ENCODE measurements at places on chromosomes 6 and 20.

DNA sequence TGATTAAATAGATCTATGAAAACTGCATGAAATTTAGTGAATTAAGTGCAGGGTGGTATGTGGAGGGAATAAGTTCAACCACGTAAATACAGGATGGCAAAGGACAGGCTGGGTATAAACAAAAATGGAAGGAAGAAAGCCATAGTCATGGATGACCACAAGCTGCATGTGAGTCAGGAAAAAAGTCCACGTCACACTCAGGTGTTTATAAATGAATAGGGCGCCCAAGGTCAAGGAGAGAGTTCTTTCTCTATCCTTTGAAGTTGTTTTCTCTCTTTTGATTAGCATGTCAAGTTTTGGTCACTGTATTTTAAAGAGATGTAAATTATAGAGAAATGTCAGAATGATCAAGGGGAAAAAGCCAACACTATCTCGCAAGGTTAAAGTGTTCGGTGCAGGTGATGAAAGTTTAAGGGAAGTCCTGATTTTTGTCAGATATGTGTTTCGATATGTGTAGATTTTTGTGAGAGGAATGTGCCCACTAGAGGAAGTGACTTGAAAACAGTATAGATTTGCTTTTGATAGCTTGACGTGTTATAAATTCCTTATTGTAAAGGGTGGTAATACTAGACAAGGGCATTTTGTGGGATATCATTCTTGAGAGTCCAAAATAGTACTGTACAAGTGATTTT is 58.7 kb downstream of the MAP3K4 start:
- DNase-seq: no peak

DNA sequence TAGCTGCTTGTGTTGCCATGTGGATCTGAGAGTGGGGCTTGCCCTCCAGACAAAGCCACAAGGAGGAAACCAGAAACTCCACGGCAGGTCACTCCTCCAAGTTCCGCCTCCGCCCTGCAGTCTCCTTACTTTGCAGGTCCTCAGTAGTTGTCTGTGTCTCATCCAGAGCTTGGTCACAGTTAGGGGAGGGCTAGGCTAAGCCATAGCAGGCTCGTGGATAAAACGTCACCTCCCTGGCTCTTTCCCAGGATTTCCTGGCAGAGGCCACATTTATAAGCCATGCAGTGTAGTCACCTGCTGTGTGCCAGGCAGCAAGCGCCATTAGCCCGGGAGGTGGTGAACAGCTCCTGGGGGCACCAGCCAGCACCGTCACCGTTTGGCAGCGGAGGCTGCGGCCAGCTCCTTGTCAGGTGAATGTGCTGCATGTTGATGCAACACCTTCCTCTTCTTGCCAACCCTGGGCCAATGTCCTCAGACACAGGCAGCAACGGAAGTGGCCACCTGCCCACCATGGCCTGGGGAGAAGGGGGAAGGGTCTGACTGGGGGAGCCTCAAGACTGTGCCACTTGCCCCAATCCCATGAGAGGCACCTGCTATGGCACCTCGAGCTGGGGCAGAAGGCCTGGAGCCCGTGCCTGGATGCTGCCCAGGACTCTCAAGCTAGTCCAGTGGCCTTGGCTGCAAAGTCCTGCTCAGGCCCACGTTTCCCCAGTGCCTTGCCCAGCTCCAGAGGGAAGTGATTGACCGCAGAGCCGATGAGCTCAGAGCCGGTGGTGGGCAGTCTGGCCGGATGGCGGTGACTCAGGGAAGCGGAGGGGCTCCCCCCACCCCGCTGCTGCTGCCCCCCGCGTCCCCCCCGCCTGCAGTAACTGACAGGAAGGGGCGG is 39.0 kb upstream of the SLCO4A1 start:
- no peak for DNase-seq

DNA sequence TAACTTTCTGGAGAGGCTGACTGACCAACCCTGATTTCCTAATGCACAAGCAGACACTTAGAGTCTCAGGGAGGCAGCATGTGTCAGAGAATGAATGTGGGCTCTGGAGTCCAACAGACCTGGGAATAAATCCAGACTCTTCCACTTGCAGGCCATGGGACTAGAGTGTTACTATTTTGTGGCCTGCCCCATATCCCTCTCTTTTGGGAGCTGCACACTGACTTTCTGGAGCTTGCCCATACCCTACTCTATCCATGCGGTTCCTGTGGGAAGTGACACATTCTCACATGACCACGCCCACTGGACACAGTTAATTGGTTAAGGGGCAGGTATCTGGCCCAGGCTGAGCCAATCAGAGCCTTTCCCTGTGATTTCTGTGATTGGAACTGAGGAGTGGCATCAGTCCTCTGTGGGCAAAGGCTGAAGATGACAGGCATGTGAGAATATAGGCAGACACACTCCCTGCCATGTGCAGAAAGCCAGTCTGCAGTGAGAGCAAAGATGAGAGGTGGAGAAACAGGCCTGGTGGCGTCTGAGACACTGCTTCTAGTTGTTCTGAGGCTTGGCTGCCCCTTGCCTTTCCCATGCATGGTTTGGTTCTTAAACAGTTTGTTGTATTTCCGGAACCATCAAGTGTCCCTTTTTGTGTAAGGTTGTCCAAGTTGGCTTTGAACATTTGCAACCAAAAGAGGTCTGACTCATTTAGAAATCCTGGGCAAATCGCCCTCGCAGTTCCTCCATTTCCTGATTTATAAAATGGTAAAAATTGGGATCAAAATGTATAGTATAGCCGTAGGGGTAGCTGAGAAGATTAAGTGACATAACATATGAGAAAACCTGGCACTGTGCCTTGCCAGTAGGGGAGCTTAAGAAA is 125.6 kb downstream of the CDC5L start:
- DNase-seq: no peak

DNA sequence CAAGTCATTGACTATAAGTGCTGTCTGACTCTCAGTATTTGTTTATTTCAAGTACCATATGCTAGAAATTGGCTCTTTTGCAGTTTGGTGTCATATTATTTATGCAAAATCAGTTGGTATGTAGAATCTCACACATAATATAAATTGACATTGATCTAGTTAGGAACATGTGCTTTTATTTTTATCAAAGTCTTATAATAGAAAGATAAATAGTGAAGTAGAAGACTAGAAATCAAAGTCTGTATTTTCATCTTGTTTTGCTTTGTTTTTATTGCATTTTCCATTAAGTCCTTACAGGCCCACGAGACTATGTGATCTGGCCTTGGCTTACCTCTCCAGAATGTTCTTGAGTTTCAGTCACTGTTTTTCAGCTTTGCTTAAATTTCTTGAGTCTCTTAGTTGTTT is 300.3 kb downstream of the LAMA2 start:
- DNase-seq: no peak

GRCh38 chr6:53833155-53833554 is 38.4 kb downstream of the LRRC1 start:
- DNase-seq: no peak

DNA sequence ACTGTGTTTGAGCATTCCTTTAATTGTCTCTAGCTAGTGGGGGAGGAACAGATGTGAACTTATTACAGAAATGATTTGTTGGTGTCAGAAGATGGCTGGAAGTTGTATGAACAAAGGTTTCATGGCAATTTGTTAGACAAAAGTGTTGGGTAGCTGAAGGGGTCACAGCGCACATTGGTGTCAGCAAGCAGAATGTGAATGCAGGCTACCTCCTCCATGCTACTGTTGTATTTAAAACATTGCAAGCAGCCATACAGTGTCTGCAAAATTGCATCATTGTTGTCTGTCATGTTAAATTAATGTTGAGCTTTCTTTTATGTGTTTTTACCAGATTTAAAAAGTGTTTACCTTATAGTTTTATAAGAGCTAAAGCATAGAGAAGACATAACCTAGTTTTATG is 6.2 kb downstream of the LRRC1 start:
- no peak for DNase-seq

DNA sequence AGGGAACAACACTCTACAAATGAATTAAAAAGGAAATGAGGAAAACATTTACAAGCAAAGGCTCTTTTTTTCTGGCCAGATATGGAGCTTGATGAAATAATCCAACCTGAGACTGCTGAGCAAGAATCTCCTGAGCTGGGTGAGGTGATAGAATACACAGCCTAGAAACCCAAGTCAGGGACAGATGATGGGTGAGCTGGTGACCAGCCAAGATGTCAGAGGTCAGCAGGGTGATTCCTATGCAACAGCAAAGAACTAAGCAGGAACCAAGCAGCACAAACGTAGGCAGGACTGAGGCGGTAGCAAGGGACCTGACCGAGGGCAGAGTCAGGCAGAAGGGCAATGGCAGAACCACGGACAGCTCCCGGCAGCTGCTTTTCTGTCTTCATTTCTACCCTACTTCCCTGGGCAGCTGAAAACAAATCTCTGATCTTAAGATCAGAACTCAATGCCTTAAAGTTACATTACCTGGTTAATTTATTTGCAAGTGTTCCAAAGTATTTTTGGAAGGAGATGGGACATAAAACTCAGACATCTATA is 75.1 kb downstream of the CDC40 start:
- peak; percentile 52 for DNase-seq

DNA sequence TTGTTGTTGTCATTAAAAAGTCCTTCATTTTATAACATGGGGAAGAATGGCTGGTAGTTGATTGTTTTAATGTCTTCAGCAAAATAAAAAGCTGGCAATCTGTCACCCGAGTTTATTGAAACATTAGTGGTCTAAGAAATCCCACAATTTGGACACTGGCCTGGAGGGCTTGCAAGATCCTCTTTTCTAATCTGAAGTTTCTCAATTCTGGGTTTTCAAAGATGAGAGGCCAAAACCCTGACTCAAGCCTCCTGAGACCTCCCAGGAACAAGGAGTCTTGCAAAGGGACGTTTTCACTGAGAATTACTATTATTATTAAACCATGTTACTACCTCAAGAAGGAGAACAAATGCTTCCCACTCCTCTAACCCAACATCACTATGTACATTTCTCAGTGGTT is 19.5 kb downstream of the MAP1LC3A start:
- DNase-seq: no peak

DNA sequence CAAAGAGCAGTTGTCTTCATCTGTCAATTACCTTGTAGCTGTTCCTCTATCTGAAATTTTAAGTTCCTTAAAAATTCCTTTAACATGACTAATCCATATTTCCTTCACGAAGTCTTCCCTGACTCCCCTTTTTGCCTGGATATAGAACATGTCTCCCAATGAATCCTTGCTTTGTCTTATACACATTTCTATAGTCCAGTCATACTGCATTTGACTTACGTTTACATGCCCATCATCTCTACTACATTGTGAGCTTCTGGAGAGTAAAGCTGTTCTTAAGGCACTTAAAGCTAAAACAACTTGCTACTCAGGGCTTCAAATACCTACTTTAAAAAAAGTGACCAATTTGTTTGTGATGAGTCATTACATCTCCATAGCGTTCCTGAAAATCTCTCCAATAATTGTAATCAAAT is 4.9 kb downstream of the REV3L start:
- no peak for DNase-seq

Measured in HEK293T (cell line).